ENCODE measurements at places on chromosomes 12 and 14.

GRCh38 chr12:116455540-116456329 is 103.4 kb upstream of the MAP1LC3B2 start:
- peak; percentile 99 for DNase-seq

- peak; percentile 29 for DNase-seq
These were observed 23.1 kb upstream of the RNASE12 start for GRCh38 chr14:20614038-20614840.

DNA sequence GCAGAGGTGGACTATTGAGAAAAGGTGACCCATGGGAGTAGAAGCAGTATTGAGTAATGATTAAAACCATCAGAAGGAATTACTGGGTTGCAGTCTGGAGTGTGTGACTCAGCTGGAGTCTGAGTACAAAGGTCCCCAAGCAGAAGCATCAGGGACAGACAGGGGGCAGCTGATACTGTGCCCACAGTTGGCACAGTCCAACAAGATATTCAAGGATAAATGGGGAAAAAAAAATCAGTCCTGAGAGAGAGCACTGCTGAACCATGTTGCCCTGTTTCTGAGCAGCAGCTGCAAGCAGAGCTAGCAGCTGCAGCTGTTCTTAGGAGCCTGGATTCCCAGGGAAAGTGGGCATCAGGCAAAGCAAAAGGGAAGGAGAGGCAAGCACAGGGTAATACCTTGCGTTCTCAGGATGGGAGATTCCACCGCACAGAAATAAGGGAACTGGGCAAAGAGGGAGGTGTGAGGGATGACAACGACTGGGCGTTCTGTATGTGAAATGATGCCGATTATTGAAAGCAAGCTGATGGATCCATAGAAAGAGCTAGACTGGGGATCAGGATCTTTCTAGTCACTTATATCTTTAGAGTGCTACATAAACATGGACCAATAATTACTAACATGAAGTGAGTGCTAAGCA is 17.7 kb downstream of the NEUROD4 start:
- DNase-seq: no peak

DNA sequence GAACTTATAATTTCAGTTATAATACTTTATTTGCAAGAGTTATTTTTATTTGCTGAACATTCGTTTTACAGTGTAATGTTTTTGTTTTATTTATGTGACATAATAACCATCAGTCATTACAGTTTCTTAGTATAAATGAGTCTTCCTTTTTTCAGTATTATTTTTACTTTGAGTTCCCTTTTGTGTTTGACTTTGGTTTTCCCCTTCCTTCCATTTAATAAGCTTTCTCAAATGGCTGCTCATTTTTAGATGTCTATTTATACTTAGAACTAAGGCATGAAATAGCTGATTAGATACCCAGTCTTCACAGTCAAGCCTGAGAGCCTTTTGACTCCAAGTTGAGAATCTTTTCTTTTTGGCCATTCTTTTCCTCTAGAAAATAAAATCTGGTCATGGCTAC is 404.5 kb downstream of the LRFN5 start:
- DNase-seq: no peak

DNA sequence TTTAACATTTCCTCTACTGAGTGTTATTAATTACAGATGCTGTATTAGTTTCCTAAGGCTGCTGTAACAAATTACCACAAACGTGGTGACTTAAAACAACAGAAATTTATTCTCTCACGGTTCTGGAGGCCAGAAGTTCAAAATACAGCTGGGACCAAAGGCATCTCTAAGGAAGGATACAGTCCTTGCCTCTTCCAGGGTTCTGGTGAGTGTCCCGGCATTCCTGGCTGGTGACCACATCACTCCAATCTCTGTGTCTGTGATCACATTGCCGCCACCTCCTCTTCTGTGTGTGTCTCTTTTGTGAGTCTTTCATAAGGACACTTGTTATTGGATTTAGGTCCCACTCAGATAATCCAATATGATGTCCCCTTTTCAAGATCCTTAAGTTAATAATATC is 85.1 kb upstream of the CCDC198 start:
- no peak for DNase-seq

- DNase-seq: peak; percentile 4
These were observed 28.4 kb upstream of the TOMM20L start for GRCh38 chr14:58367296-58367695.

GRCh38 chr14:36256126-36256801 is 64.2 kb downstream of the MBIP start:
- peak; percentile 18 for DNase-seq

- no peak for DNase-seq
These were observed 196.8 kb upstream of the NEDD1 start for GRCh38 chr12:96710127-96710745.

DNA sequence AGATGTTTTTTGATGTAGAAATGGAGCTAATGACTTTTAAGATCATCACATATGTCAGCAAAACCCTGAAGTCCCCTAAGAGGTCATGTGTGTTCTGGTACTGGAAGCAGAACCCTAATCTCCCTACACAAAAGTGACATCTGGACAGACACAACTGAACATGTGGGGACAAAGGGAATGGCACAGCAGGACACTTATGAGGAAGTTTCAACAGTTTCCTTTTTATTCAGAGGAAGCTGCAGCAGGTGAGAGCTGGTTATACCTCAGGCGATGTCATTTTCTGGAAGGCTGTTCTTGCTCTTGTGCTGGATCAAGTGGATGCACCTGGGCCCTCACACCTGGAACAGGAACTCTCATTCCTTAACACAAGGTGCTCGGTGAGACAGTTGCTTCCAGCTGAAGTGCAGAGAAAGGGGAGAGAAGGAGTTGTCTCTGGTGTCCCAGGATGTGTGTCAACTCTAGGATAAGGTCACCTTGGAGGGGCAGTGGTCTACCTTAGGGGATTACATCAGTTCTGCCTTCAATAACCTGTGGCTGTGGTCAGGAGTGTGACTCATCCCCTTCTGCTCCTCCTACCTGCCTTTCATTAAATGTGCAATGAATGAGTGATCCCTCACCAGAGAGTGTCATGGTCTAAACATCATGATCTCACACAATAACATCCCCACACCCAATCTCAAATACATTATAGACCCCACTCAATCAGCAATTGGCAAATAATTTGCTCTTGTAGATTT is 463.4 kb downstream of the TMEM121 start:
- no peak for DNase-seq

- peak; percentile 57 for DNase-seq
These were observed 21.8 kb downstream of the SLC15A4 start for GRCh38 chr12:128801879-128802391.

DNA sequence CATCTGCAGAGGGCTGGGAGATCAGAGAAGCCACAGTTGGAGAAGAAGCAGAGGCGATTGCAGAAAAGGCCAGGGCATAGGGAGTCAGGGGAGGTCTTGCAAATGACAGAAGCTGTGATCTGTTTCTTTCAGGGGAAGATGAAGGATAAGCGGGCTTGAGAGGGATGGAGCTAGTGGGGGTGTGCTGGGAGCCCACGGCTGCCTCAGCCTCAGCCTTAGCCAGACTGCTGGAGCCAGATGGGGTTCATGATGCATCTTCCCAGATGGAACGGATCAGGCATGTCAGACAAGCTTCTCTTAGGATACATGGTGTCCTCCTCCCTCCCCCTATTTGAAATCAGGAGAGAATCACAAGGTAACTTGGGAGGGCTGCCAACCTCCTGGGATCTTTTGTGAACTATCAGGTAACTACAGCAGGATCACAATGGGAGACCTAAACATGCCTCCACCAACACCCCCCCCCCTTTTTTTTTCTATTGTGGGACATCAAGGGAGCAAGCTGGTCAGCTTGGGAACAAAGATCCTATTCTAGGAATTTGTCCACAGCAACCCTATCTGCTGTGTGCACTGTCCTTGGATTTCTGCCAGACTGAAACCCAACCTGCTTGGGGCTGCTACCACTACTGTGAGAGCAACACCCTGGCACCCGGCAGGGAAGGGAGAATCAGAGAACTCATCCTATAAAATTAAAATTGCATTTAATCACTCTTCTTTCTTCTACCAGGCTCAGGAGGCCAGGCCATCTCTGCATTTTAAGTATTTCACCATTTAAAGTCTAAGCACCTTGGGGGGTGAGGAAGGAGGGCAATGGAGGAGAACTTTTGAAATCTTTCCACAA is 10.7 kb upstream of the ATP2A2 start:
- DNase-seq: peak; percentile 70

DNA sequence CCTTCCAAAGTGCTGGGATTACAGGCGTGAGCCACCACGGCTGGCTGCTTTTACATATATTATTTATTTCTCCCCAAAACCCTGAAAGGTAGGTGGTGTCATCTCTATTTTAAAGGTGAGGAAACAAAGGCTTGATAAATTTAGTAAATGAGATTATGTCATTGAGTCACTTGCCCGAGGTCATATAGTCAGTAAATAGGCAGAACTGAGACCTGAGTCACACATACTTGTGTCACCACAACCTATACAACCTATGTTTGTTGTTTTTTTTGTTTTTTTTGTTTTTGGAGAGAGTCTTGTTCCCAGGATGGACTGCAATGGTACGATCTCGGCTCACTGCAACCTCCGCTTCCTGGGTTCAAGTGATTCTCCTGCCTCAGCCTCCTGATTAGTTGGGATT is 12.8 kb downstream of the TSFM start:
- DNase-seq: no peak

GRCh38 chr12:95316798-95317197 is 99.2 kb downstream of the VEZT start:
- no peak for DNase-seq

- no peak for DNase-seq
These were observed 10.7 kb upstream of the GPR68 start for GRCh38 chr14:91255026-91255695.

- DNase-seq: peak; percentile 64
These were observed 55.4 kb downstream of the SSPN start for GRCh38 chr12:26250801-26251200.

DNA sequence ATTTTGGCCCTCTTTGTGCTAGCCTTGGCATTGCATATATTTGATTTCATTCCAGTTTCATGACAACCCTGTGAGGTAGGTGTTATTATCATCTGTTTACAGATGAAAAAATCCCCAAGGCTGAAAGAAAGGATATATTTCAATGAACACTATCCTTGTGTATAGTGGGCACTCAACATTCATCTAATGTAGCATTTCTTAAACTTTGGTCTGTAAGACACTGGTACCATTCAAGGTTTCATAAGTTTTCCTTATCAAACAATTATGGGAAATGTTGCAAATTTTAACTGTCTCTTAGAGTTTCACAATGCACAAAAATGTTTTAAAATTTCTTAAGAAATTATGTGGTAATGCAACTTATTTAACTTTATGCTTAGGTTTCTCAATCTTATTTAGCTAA is 44.3 kb downstream of the ATP23 start:
- DNase-seq: peak; percentile 15

GRCh38 chr12:22536346-22536945 is 7.9 kb downstream of the C2CD5 start:
- DNase-seq: no peak

DNA sequence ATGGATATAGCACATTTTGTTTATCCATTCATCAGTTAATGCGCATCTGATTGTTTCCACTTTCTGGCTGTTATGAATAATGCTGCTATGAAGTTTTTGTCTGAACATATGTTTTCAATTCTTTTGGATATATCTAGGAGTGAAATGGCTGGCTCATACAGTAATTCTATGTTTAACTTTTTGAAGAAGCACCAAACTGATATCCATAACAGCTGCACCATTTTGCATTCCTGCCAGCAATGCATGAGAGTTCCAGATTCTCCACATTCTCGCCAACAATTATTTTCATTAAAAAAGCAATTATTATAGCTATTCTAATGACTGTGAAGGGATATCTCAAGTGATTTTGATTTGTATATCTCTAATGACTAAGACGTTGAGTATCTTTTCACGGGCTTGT is 89.9 kb upstream of the PPP4R3A start:
- DNase-seq: no peak

DNA sequence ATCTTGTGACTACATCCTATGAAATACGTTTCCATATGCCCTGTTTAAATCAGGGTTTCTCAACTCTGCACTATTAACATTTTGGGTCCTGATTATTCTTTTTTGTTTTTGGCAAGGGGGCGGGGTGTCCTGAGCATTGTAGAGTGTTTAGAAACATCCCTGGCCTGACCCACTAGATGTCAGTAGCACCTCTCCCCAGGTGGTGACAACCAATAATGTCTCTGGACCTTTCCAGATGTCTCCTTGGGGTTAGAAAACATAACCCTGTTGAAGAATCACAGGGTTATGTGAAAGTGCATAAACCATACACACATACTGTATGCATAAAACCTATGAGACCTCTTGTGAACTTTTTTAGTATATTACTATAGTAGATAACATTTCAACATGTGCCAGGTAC is 1.4 kb downstream of the ACAD10 start:
- no peak for DNase-seq

GRCh38 chr12:105253866-105254513 is 18.0 kb upstream of the APPL2 start:
- peak; percentile 68 for DNase-seq

- DNase-seq: no peak
These were observed 317.3 kb upstream of the GARIN6 start for GRCh38 chr12:99330216-99330615.

DNA sequence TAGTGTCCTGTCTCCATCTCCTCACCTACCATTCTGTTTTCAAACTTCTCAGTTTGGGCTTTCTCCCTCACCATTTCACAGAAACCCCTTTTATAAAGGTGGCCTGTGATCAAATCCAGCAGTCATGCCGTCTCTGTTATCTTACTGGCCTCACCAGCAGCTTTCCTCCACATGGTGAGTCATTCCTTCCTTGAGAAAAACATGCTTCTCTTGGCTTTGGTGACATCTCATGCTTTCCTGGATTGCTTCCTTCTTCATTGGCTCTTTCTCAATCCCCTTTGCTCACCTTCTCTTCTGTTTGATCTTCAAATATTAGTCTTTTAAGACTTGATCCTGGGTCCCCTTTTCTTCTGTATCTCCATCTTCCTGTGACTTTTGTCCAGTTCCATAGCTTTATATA is 164.9 kb downstream of the ANO4 start:
- DNase-seq: peak; percentile 82

- no peak for DNase-seq
These were observed 21.1 kb upstream of the TMEM132C start for GRCh38 chr12:128245905-128246304.

DNA sequence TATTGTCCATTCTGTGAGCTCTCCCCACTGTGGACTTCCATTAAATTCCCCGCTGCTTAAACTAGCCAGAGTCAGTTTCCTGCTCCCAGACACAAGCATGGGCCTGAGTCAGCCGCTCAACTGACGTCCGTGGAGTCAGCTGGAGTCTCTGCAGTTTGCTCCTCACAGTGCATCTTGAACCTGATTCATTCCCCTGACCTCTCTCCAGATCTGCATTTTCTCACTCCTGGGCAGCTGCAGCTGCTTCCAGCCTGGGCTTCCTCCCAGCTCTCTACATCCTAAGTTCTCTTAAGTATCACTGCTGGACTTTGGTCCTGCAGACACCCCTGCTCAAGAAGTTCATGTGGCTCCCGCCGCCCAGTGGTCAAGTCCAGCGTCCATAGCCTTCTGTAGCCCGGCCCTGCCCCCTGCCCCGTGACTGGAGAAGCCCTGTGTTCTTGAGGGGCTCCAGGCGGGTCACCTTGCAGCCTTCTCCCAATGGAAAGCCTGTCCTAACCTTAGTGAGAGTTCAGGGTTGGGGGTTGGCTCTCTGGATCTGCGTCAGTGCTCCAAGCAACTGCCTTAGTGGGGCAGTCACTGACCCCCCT is 20.0 kb downstream of the NFKBIA start:
- peak; percentile 96 for DNase-seq

GRCh38 chr14:26594756-26595545 is 2.9 kb downstream of the NOVA1 start:
- DNase-seq: no peak

GRCh38 chr14:102218688-102219087 is 79.0 kb downstream of the WDR20 start:
- no peak for DNase-seq

Measured in fibroblast of pulmonary artery (primary cell).